Stimulated activated naive CD4-positive, alpha-beta T cell treated with Interleukin-2 at 50 U/mL for 16 hours (primary cell): ENCODE measurements at places on chromosomes 2 and 18.

GRCh38 chr18:3758531-3758930 is 308.6 kb downstream of the TGIF1 start:
- no peak for DNase-seq

DNA sequence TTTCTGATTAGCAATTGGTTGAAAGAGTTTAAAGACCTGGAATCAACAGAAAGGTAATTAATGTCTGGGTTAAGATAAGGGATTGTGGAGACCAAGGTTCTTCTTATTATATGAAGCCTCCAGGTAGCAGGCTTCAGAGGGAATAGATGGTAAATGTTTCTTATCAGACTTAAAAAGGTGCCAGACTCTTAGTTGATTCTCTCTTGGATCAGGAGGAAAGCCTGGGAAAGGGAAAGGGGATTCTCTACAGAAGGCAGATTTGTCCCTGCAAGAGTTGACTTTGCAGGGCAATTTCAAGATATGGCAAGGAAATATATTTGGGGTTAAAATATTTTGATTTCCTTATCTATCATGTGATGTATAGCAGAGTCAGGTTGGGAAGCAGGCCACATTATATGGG is 153.1 kb upstream of the ARL4C start:
- no peak for DNase-seq

DNA sequence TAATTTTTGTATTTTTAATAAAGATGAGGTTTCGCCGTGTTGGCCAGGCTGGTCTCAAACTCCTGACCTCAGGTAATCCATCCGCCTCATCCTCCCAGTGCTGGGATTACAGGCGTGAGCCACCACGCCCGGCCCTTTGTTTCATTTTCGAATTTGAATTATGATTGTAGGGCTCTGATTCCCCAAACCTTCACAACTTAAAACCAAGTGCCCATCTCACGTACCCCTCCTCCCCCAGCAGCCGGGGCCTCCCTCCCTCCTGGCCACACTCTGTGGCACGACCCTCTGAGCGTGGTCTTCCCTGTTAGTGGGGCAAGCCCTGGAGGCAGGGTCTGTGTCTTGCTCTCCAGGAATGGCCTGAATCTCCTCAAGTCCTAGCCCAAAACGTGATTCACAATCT is 166.5 kb downstream of the ASB1 start:
- DNase-seq: no peak

DNA sequence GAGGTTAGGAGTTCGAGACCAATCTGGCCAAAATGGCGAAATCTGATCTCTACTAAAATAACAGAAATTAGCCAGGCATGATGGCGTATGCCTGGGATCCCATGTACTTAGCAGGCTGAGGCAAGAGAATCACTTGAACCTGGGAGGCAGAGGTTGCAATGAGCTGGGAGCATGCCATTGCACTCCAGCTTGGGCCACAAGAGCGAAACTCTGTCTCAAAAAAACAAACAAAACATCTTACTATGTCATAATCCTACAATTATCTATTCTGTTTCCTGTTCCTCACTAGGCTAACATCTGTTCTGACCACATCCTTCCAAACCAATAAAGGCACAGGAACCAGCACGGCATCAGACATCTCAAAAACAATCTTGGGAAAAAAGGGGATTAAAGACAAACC is 361.8 kb upstream of the UBE2E3 start:
- DNase-seq: no peak

GRCh38 chr2:127901339-127902056 is 15.7 kb upstream of the AMMECR1L start:
- DNase-seq: no peak

GRCh38 chr2:168669151-168669550 is 133.3 kb upstream of the NOSTRIN start:
- DNase-seq: no peak

DNA sequence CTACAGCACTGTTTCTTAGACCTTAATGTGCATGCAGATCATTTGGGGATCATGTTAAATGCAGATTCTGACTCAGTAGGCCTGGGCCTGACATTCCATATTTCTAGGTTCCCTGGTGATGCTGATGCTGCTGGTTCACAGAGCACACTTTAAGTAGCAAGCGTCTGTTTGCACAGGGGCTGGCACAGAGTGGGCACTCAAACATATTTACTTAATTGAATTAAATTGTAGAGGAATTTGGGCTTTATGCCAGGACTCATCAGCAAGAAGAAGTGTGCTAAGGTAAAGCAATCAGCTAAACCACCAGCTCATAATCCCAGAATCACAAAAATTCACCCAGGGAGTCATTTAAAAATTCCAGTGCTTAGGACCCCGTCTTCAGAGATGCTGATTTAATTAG is 25.1 kb upstream of the INPP4A start:
- DNase-seq: no peak

- no peak for DNase-seq
These were observed 500.4 kb downstream of the PARD3B start for GRCh38 chr2:205045706-205046105.

- no peak for DNase-seq
These were observed 68.3 kb downstream of the ACKR3 start for GRCh38 chr2:236637686-236638569.

GRCh38 chr2:49416252-49416651 is 261.9 kb upstream of the FSHR start:
- no peak for DNase-seq

GRCh38 chr2:117179405-117179804 is 635.1 kb upstream of the DDX18 start:
- no peak for DNase-seq

GRCh38 chr2:160472839-160473251 is 20.8 kb downstream of the RBMS1 start:
- no peak for DNase-seq

DNA sequence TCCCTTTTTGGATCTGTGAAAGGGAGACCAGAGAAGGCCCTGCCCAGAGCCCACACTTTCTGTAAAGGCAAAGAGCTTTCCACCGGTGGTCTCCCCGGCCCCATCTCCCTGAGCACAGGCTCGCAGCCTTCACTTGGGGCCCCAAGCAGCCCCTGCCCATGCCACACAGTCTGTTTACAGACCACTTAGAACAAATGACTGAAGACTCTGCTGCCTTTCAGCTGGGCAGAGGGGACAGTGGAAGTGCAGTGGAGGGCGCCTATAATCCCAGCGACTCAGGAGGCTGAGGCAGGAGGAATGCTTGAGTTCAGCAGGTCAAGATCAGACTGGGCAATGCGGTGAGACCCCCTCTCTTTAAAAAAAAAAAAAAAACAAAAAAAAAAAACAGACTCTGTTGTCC is 28.9 kb downstream of the SERTAD2 start:
- no peak for DNase-seq

GRCh38 chr2:150477347-150477746 is 10.1 kb downstream of the RND3 start:
- no peak for DNase-seq

DNA sequence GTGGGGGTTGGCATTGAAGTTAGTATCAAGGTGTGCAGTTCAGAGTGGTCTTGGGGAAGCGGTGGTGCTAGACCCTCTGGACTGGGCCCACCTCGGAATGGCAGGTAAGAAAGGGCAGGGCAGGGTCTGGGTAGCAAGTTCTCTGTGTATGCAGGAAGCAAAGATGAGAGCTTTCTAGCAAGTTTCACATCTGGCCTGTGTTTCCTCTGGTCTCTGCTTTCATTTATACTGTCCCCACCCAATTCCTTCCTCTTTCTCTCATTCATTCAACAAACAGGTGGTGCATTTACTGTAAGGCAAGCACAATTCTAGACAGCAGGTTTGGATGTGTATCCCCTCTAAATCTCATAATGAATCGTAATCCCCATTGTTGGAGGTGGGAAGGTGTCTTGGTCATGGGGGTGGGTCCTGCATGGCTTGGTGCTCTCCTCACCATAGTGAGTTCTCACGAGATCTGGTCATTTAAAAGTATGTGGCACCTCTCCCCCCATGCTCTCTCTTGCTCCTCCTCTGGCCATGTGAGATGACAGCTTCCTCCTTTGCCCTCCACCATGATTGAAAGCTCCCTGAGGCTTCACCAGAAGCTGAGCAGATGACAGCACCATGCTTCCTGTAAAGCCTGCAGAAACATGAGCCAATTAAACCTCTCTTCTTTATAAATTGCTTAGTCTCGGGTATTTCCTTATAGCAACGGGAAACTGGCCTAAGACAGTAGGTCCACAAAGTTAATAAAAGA is 51.8 kb downstream of the PKDCC start:
- no peak for DNase-seq

- DNase-seq: no peak
These were observed 319.2 kb downstream of the GULP1 start for GRCh38 chr2:188610827-188611226.

DNA sequence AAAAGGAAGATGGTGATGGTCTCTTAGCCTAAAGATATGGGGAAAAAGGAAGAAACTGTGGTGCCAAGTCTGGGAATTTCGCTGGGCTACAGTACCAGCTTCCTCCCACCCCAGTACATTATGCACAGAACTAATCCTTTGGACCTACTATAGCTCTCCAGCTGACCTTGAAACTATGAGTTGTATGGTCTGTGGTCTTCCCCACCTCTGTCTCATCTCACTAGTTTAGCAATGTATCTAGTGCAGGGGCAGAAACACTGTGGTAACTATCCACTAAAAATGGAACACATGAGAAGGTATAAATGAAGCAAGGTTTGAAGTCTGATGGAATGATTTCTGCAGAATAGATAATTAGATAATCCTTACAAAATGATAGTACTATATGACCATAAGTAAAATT is 190.4 kb upstream of the CCDC150 start:
- DNase-seq: no peak

DNA sequence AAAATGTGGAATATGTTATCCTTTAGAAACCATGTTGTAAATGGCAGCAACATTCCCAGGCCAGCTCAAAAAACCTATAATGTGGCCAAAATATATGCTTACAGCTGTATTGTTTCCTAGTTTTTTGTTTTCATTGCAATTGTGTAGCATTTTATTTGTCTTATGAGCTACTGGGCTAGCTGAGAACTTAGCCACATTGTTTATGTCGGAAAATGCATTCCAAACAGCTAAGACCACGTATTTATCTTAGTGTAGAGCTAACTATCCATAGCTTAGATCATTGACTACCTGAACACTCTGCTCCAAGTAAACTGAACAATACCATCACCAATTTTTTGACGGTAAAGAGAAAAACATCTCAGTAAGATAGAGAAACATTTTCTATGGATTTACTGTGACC is 38.4 kb downstream of the METAP1D start:
- DNase-seq: no peak

DNA sequence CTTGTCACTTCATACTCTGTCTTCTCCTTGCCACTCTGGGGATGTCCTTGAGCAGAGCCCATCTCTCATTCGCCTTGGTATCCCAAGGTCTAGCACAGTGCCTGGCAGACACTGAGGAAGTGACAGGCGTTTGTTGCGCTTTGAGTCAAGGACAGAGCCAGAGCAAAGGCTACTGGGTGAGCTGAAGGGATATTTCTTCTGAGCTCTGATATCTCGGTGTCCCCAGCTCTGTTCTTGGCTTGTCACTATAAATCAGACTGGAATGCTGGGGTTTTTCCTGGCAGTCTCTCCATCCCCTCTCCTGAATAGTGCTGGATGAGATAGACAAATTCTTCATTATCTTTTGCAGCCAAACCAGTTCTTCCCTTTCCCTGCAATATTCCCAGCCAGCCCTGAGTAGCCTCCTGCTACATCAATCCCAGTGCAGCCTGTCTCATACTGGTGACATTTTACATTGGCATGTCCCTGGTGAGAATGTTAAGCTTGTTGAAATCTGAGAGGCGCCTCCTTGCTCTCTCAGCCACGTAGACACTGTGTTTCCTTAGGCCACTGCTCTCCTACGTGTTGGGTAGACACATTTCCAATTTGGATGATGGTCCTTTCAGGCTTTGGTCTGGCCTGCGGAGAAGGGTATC is 61.7 kb downstream of the CTIF start:
- no peak for DNase-seq

GRCh38 chr2:180478883-180479282 is 471.8 kb upstream of the CWC22 start:
- no peak for DNase-seq

DNA sequence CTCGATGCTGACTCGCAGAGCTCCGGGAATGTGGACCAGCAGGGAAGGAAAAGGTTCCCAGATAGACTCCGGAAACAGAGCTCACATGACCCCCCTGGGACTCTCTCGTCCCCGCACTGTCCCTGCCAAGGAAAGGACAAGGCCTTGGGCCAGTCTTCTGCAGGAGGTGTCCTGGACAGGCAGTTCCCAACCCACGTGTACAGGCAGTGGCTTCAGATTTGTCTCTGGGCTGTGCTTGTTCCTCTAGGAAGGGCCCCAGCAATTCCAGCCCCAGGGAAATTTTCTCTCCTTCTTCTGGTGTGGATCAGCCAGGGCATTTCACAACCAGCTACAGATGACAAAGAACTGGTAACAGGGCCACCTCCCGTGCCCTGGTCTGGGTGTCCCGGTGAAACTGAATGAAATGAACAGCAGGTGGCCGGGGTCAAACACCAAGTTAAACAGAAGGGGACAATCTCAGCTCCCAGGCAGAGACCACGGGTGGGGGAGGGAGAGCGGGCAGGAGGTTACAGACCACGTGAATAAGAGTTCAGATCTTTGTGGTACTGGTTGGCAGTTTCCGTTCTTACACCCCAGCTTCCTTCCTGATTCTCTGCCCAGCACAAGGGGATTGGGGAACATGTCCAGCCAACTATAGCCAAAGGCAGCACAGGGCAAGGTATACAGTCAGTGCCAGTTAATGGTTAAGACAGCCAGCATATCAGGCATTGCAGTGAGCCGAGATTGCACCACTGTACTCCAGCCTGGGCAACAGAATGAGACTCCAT is 52.2 kb upstream of the CAB39 start:
- DNase-seq: peak; percentile 11

- DNase-seq: no peak
These were observed 47.9 kb upstream of the FAM171B start for GRCh38 chr2:186645999-186646398.

DNA sequence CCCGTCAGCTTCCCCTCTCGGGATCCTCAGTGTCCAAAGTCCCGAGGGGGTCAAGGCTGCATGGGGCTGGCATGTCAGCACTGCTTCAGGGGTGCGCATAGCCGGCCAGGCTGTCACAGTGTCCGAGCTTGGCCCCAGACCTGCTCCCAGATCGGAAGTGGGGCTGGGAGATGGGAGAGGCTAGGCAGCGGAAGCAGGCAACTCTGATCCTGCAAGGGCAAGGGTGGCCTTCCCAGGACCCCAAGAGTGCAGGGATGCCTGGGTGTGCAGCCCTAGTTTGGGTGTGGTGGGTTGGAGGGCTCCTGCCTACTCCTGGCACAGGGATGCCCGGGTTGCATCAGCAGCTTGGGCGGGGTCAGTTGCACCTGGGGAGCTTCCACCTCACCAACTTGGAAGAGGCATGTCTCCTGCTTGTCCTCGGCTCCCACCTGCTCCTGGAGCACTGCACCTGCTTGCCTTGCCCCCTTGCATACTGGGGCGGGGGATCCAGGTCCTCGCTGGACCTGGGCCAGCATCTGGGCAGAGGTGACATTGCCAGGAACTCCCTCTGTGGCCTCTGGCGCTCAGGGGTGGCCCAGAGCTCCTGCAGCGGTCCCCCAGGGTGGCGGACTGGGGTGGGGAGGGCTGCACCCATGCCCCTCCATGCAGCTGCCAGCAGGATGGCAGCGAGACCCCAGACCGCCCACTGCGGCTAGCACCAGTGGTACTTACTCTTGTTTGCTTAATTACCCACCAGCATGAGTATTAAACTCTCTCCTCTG is 41.3 kb downstream of the CBLN2 start:
- DNase-seq: no peak
